ENCODE measurements at places on chromosomes 16 and 17. TPM values are rescaled to one million over a fixed set of nuclear protein-coding genes. Genes with fewer than 3 reads are reported as not detected.

JMJD6 gene
- total RNA-seq, result 86.3 TPM

LPO gene
- total RNA-seq, result not detected

ADAD2 gene
- not detected for total RNA-seq

SULT1A2 gene
- total RNA-seq, result 0.23 TPM

All from activated CD4-positive, alpha-beta T cell treated with anti-CD3 and anti-CD28 coated beads, Interleukin-2, amount 10 ng/mL, durations not matched to agents 24 days and 14 days (primary cell).